ENCODE measurements at places on chromosomes 4 and X.

DNA sequence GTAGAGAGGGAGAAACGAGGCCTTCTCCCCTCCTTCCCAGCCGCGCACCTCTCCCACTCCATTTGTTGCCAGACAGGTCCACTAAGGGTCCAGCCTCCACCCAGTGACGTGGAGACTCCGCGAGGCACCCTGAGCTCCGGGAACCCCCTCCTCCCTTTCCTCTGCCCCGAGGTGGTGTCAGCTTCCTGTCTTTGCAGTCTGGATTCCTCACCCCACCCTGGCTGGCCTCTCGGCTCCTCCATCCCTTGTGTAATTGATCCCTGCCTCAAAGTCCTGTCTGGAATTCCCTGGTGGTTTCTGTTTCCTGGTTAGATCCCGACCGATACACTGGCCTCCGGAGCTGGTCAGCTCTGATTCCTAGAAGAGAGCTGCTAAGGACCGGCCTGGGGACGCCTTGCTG, 105.9 kb upstream of the SCOC start:
- no peak for DNase-seq

DNA sequence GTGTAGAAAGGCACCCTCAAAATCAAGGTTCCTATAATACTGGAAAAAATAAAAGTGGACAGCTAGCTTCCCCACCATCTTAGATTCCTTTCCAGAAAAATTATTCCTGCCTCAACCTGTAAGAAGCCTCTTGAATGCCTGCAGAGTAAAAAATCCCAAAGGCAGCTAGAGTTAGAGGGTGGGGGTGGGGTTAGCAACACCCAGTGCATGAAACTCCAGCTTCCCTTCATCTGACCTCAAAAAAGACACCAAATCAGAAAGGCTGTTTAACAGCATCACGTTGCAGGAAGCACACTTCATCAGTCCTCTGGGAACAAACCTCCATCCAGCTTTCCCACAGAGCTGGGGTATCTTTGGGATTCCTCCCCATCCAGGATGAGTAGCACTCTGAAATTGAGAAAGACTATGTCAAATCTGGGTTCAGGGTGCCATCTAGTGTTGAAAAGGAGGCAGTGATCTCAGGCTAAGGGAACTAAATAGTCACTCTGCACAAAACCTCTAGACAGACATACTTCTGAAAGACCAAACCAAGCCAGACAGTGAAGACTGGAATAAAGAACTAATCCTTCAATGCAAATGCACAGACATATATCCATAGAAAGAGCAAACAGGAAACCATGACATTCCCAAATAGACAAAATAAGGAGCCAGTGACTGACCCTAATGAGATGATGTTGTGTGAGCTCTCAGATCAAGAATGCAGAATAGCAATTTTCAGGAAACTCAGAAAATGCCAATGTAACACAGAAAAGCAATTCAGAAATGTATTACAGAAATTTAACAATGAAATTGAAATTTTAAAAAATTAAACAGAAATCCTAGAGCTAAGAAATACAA, 97.9 kb downstream of the ARHGEF9 start:
- DNase-seq = no peak

DNA sequence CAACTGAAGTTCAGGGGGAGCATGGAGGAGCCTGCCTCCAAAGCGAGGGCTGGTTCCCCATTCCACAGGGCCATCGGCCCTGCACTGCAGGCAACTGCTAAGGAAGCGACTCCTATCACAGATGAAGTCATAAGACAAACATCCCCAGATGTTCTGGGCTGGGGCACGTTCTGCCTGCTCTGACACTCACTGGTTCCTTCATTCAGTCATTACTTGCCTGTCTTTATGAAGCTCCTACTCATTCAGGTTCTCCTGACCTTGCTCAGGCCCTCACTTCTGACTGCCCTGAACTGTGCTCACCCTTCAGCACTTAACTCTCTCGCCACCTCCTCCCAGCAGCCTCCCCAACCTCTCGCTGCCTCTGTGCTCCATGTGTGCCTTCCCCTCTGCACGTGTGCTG, 2.5 kb upstream of the SLC2A9 start:
- DNase-seq = no peak

- no peak for DNase-seq
Measured at GRCh38 chr4:164301430-164301829, 452.5 kb upstream of the SMIM31 start.

GRCh38 chr4:103207673-103208072, 9.5 kb upstream of the CENPE start:
- no peak for DNase-seq

- no peak for DNase-seq
Measured at GRCh38 chrX:129750971-129751370, 12.2 kb downstream of the XPNPEP2 start.

- no peak for DNase-seq
Measured at GRCh38 chr4:79869597-79870237, 203.3 kb downstream of the ANTXR2 start.

DNA sequence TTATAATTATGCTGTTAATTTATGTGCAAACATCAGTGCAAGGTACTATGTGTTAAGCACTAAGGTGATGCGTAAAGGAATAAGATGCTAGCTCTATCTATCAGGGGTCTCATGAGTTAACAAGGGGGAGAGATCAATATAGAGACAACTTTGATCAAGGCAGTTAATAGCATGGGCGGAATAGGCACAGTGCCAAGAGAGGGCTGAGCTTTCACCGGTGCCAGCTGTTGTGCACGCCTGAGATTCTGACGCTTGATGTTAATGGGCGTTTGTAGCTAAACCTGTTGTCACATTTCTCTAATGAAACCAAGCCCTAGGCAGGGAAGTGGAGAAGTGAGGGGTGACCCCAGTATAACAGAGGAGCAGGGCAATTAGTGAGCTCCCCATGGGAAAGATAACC, 86.0 kb upstream of the NMU start:
- DNase-seq = no peak

- DNase-seq = no peak
Measured at GRCh38 chr4:133565379-133565778, 416.3 kb downstream of the PCDH10 start.

DNA sequence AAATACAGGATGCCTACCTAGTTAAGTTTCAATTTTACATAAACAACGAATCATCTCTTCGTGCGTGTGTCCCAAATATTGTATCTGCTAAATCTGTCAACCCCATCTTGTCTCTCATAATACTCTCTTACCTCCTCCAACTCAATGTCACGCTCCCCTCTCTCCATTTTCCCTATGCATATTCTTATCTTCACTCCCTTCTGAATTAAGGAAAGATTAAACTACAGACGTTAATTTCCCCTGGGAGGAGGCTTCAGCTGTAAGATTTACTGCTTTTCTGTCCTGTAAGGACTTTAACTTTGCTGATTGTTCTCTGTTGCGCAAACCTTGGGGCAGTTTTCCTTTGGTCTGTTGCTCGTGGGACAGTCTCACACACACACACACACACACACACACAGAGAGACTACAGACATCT, 455 bp upstream of the ABCB7 start:
- DNase-seq = peak; percentile 26

GRCh38 chrX:39749135-39749534, 348.6 kb downstream of the BCOR start:
- DNase-seq = no peak

- no peak for DNase-seq
Measured at GRCh38 chr4:65391814-65392213, 278.5 kb downstream of the EPHA5 start.

DNA sequence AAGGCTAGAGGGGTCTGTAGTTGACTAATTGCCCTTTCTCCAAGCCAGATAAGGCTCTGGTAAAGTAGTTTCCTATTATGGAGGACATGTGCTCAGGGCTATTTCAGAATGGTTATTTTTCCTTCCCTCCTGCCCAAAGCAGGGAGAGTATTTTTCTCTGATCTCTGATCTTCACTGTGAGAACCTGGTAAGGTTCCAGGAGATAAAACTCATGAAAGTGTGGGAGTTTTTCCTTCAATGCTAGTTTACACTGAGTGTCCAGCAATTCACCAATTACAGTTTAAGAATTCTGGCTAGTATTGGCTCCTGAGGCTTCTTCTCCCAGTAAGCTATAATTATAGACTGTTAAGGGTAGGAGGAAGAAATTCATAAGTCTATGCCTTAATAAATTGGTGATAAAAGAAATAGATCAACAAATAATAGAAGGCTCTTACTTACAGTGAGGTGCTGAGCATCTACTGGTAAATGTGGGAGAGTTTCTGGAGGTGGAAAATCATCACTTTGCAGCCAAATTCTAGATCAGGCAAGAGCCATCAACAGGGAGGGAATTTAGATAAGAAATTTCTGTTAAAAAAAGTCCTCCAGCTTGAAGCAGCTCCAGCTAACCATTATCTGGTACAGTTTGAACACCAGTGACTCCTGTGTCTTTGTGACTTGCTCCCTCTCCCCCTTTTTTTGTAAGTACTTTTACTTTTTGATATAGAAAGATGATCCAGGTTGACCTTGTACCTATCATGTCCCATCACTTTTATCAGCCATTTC, 30.9 kb downstream of the CASP6 start:
- DNase-seq = no peak

GRCh38 chrX:54007682-54008081, 36.6 kb downstream of the PHF8 start:
- no peak for DNase-seq

- DNase-seq = peak; percentile 30
Measured at GRCh38 chr4:2042204-2042946, 16.8 kb upstream of the NAT8L start.

GRCh38 chr4:108644237-108644636, 6.2 kb upstream of the OSTC start:
- DNase-seq = no peak

All from midbrain (tissue), 1 donor.